Left renal pelvis (tissue), 4 donors: ENCODE measurements at places on chromosomes 5 and 9. TPM values are rescaled to one million over a fixed set of nuclear protein-coding genes. Genes with fewer than 3 reads are reported as not detected.
A peak's percentile ranks its signal among the peaks of the same experiment; 100 is the strongest.

GRCh38 chr5:62115014-62115413, 191.0 kb upstream of the KIF2A start:
- DNase-seq: no peak

DNA sequence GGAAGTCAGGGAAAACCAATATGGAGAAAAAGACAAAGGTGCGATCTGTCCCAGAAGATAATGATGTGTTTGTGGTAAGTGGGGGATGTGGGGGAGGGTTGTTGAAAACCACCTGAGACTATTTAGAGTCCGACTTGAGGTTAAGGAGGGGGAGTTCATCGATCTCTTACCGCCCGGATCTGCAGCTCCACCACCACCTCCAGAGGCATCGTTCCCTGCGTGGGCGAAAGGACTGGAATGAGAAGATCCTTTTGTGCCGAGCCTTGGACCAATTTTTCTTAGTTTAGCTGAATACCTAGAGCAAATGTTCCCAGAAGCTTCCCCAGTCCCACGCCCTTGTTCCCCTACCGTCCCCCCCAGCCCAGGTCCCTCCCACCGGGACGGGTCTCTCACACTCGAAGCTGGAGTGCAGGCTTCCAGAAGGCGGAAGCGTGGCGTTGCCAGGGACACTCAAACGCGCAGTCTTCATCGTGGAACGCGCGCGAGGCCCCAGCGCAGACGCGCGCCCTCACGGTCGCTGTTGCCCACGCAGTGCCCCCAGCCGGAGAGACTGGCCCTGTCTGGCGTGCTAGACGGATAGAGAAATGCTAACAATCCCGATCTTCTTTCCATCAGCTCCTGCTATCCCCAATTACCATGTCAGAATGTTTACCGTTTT, at the start of gene SPATA6L:
Gene SPATA6L, minus strand, starts transcription at position 439 of the 658 bp plus-strand sequence. Its CDS starts 230 bp downstream, at position 209.
- no peak for DNase-seq

SLC6A18 gene
- polyA plus RNA-seq: 0.11 TPM

CCDC192 gene
- 0.73 TPM for polyA plus RNA-seq

DNA sequence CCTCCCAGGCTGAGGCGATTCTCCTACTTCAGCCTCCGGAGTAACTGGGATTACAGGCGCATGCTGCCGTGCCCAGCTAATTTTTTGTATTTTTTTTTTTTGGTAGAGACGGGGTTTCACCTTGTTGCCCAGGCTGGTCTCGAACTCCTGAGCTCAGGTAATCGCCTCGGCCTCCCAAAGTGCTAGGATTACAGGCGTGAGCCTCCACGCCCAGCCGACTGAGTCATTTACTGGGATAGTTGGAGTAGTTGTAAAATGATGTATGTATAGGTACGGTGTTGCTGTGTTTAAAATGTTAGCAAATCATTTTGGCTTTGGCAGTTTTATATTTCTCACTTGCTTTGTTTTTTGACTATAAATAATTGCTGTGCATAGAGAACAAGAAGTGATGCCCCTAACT, 209.4 kb downstream of the ADAMTSL1 start:
- DNase-seq: no peak

DNA sequence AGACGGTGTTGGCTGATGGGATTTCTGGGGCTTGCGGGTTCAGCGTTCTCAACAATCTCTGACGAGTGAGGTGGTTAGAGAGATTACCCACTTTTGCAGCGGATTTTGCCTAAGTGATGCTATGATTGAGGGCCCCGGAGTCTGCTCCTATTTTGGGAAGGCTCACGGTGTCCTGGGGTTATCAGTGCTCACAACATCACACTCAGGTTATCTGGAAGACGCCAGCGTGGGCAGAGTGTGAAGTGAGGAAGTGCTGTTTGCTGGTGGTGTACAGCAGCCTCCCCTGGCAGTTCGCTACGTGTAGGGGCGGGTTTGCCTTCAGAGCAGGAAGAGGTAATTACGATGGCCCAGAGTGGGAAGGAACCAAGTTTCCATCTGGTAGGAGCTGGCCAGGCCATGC, 341.2 kb upstream of the IRX2 start:
- no peak for DNase-seq

DNA sequence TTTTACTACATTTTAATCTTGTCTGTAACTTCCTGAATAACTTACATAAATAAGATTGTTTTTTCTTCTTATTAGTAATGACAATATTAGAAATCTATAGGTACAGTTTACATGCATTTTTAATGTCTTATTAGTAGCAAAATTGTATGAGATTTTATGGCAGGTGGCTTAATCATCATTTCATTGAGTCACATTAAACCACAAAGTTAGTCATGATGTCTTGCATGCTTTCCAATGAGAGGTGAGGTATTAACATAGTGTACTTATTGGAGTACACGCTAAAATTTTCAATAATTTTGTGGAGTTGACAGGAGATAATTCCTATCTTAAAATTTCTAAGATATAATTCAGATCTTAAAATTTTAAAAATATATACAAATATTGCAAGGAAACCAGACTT, 989.6 kb upstream of the ARRDC3 start:
- no peak for DNase-seq

- DNase-seq: no peak
These were observed 41.6 kb upstream of the TLR4 start for GRCh38 chr9:117662651-117663050.

ANKRD18B gene
- polyA plus RNA-seq: 1.3 TPM

ADRA1B gene
- polyA plus RNA-seq: 2.4 TPM

PCDHA4 gene
- 1.0 TPM for polyA plus RNA-seq

GABRB2 gene
- polyA plus RNA-seq: 0.60 TPM

GRCh38 chr5:68618501-68618900, 402.9 kb downstream of the PIK3R1 start:
- no peak for DNase-seq

UIMC1 gene
- 45.5 TPM for polyA plus RNA-seq

DNA sequence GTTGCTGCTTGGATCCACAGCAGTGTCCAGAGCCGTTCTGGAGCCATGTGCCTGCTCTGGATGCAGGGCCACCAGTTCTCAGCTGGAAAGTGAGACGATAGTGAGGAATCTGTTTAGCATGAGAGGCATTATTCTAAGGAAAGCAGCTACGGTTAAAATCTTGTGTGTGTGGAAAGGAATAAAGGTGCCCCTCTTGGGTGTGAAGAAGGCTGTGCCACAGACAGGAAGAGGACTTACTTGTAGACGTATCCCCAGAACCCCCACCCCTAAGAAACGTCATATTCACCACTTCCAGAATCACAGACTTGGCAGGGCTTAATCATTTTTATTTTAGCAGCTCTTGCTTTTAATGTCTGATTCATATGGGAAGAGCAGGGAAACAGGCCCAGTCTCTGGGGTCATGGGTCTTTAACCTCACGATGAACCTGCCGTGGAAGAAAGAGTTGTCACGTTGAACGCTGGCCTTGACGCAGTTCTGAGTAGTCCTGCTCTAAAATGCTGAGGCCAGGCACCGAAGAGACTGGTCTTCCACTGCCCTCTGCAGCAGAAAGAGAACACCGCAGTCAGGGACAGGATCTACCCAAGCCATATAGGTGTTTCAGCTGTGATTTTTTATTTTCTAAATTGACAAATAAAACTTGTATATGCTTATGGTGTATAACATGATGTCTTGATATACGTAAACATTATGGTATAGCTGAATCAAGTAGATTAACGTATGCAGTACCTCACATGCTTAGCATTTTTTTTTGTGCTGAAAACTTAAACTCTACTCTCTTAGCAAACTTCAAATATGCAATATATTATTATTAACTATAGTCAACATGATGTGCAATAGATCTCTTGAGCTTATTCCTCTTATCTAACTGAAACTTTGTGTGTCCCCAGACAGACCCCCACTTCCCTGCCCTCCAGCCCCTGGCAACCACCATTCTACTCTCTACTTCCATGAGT, 38.8 kb downstream of the CARTPT start:
- peak; percentile 37 for DNase-seq
